ENCODE measurements at places on chromosomes 16 and 17.

- DNase-seq: no peak
These were observed 229.7 kb downstream of the SNX29 start for GRCh38 chr16:12206098-12206748.

DNA sequence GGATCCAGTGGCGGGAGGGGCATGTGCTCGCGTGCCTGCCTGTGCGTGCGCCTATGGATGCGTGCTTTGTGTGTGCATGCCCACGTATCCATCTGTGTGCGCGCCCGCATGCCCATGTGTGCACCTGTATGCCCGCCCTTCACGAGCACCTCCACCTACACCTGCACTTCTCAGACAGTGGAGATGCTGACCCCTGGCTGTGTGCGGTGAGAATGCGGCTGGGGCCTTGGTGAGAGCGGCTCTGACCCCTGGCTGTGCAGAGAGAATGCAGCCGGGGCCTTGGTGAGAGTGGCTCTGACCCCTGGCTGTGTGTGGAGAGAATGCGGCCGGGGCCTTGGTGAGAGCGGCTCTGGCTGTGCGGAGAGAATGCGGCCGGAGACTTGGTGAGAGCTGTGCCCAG lies 33.9 kb downstream of the AXIN1 start:
- no peak for DNase-seq

GRCh38 chr17:41018541-41018940 lies 8.5 kb downstream of the KRTAP1-5 start:
- no peak for DNase-seq

DNA sequence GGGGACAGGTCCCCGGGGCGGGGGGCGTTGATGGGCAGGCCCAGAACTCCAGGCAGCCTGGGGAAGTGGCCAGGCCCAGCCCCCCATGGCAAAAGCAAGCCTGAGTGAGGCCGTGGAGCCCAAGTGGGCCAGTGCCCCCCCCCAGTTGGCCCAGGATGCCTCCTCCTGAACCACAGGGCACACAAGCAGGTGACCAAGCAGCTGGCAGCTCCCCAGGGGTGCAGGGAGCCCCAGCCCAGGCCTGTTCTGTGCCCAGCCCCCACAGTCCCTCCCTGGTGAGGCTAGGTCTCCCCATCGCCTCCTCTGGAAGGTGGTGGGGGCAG lies 38.2 kb upstream of the PVALEF start:
- no peak for DNase-seq

GRCh38 chr16:89426736-89427530 lies 63.4 kb downstream of the ANKRD11 start:
- DNase-seq: no peak

DNA sequence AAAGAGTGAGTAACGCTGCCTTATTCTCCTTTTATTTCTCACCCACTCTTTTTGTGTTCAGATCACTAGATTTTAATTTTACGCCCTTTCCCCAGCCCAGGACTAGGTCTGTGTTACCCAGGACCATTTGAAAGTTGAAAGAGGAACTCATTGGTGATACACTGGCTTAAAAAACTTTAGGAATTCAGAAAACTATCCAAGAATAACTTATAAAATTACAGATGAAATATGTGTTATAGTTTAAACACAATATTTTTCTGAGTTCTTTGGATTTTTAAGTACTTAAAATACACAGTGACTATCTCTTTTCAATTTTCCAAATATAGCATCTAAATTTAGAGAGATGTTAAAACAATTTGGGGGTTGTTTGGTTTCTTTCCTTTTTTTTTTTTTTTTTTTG lies 385.2 kb downstream of the CDH13 start:
- no peak for DNase-seq

GRCh38 chr17:48997103-48997826 lies at the start of gene IGF2BP1:
TSS of gene IGF2BP1 (plus strand) at chr17:48997385. CDS start at chr17:48997746, 361 bp downstream.
- DNase-seq: no peak
